Esophagus squamous epithelium (tissue), 5 donors: ENCODE measurements at places on chromosomes 3 and 15. TPM values are rescaled to one million over a fixed set of nuclear protein-coding genes. Genes with fewer than 3 reads are reported as not detected.

DNA sequence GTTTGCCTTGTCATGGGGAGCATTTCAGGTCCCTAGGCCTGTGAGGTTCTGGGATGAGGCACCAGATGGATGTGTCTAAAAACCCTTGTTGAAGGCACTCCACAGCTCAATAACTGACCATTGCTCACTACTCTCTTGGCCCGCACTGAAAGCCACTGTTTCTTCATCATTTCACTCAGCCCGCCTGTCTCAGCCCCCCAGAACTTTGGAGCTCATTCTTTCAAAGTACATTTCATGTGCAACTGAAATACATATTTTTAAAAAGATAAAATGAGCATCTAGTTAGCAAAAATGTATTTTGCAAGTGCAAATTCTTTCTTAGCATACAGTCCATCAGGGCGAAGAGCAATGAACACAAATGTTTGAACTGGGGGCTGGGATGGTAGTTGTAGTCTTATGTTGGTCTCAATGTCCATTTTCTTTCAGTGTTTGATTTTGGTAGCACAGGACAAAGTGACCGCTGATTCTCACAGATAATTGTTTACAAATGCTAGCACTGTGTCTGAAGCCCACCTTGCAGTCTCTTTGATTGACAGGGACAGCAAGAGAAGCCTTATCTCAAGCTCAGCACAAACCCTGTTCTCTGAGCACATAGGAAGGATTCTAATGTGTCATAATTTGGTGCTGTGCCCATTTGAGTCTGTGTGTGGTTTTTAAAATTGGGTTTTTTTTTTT is 19.6 kb downstream of the HEMK1 start:
- no peaks in the 10 kb centered on the region for H3K27me3 ChIP-seq
- H3K4me1 ChIP-seq = peaks cover 26% of the 10 kb centered on the region
- no peak overlapping the region for H3K4me3 ChIP-seq

DNA sequence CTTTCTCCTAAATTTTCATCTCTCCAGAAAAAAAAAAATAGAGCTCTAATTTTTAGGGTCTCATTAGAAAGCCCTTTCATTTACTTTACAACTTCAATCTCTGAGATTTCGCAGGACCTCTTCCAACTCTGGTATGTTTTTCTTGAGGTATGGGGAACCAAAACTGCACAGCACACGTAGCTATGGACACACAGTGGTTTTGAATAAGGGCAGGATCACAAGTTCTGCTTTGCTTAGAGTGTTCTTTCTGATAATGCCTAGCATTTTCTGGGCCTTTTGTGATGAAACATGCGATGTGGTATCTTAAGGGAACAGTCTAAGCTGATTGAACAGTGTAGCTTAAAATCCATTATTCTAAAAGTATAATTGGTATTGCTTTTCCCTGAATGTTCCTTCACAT is 25.3 kb downstream of the ZNF592 start:
- H3K36me3 ChIP-seq = no peaks in the 10 kb centered on the region
- H3K27ac ChIP-seq = no peak overlapping the region
- DNase-seq = no peak
- H3K27me3 ChIP-seq = no peaks in the 10 kb centered on the region

DNA sequence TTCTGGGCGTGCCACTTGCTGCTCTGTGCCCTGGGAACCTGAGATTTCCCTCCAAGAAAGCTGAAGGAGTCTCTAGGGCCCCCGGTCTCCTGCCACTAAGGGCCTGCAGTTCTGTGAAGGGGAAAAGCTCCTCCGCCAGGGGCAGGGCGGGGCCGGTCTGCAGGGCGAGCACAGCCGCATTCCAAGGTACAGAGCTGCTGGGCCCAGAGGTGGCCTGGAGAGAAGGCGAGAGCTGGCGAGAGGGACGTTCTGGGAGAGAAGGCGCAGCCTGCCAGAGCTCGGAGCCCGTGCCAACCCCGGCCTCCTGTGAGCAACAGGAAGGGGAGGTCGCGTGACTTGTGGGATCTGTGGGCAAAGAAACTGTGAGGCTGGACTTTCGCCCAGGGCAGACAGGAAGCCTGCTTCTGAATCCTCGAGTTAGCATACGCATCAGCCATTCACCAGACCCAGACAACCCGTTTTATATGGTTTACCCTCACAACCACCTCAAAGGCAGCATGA is 500.4 kb downstream of the SHQ1 start:
- no peaks in the 10 kb centered on the region for H3K27me3 ChIP-seq
- peaks cover 37% of the 10 kb centered on the region for H3K4me1 ChIP-seq
- no peaks in the 10 kb centered on the region for H3K36me3 ChIP-seq
- DNase-seq = peak; percentile 16
- H3K4me3 ChIP-seq = no peak overlapping the region

DNA sequence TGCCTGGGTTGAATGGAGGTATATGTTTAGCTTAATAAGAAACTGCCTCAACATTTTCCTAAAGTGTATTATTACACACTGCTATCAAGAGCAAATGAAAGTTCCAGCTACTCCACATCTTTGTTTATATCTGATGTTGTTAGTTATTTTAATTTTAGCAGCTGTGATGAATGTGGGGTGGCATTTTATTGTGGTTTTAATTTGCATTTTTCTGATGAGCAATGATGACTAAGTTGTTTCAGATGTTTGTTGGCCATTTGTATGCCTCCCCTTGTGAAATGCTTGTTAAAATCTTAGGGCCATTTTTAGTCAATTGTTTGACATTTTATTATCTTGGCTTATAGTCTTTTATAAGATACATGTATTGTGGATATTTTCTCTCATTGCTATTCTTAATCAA is 260.4 kb upstream of the SLCO3A1 start:
- H3K27ac ChIP-seq = no peak overlapping the region
- no peak overlapping the region for H3K4me3 ChIP-seq
- no peaks in the 10 kb centered on the region for H3K27me3 ChIP-seq
- no peak for DNase-seq
- no peaks in the 10 kb centered on the region for H3K4me1 ChIP-seq
- no peaks in the 10 kb centered on the region for H3K36me3 ChIP-seq

GRCh38 chr3:187977659-187978058 is 176.3 kb upstream of the LPP start:
- H3K36me3 ChIP-seq = no peaks in the 10 kb centered on the region
- H3K4me3 ChIP-seq = no peak overlapping the region
- no peak overlapping the region for H3K27ac ChIP-seq
- H3K27me3 ChIP-seq = no peaks in the 10 kb centered on the region
- no peaks in the 10 kb centered on the region for H3K4me1 ChIP-seq
- DNase-seq = no peak

Gene ATP13A5
- 0.61 TPM for total RNA-seq

Gene PDZRN3
- 54.9 TPM for total RNA-seq

Gene CCR8
- total RNA-seq = not detected

Gene DOCK3
- 1.0 TPM for total RNA-seq
